Stimulated activated CD8-positive, alpha-beta memory T cell treated with anti-CD3 and anti-CD28 coated beads, Interleukin-12 subunit alpha, Interleukin-12 subunit beta, amount 100 ng/mL, for 1 hour (primary cell): ENCODE measurements at places on chromosomes 11 and 22.

GRCh38 chr11:134267461-134267860 lies 8.7 kb upstream of the GLB1L3 start:
- no peak for DNase-seq

DNA sequence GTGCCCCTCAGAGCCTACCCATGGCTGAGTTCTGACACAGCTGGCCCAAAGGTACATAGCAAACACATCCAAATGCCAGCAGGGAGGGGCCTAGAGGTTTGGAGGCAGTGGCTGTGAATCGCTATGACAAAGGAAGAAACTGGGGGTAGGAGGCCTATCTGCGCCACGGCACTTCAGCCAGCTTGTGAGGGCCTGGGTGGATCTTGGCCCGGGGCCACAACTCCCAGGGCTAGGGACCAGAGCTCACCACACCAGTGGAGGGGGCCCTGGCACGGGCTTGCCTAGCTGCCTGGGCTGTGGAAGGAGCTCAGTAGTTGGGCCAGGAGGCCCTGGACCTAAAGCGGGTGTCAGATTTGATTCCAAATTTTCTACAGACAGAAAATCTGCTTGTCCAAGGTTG lies 9.4 kb upstream of the NAP1L4 start:
- no peak for DNase-seq

DNA sequence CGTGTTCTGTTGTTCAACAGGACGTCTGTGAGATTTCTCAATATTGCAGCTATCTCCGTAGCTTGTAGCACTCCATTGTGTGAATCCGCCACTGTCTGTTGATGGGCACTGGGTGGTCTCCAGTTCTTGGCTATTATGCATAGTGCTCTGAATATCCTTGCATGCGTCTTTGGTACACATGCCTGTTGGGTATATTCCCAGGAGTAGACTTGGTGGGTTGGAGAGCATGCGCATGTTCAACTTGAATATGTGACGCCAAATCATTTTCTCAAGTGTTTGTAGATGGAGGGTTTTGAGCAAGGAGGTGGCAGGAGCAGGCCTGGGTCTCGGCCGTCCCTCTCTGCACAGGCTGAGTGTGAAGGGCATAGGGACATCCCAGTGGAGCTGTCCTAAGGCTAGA lies 24.8 kb upstream of the TSKU start:
- no peak for DNase-seq

DNA sequence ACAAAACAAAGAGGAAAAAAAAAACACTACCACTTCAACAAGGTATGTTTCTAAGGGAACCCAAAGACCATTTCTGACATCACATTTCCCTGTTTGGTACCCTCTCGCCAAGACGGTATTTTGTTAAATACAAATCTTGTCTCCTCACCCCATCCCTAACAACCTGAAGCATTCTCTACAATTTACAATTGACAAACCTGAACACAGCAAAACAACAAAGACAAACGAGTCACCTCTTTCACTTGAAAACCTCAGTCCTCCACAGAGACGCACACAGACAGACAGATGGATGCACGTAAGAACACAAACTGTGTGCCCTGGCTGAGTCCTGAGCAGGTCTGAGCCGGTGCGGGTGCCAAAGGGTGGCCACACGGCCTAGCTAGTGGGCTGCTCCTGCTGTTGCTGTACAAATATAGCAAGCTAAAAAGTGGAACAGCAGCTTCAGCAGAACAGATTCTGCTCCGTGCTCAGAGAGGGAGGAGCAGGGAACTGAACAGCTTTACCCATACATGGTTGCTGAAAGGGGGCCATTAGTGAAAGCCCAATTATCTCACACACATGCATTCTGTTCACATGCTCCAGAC lies 28.5 kb downstream of the CELF1 start:
- no peak for DNase-seq

- no peak for DNase-seq
Observed at GRCh38 chr22:50063589-50064393, 5.7 kb upstream of the TTLL8 start.

GRCh38 chr11:86999859-87000753 lies 37.6 kb upstream of the TMEM135 start:
- DNase-seq: no peak
